ENCODE measurements at places on chromosomes 2 and 18. TPM values are rescaled to one million over a fixed set of nuclear protein-coding genes. Genes with fewer than 3 reads are reported as not detected.

MSTN gene
- not detected for total RNA-seq

DNA sequence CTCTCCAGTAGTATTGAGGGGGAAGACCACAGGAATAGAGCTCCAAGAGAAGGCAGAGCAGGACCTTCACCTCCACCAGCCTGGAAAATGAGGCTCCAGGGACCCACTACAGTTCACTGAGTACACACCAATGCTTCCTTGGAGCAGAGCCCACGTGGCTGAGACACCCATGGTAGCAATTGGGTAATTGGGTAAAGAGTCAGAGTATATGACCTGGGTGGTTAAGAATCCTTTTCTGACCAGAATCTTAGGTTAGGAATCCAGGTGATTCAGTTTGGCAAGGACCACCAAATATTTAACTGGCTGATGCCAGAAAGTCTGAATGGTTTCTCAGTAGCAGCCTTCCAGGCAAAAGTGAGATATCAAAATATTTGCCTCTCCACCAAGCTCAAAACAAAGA, 107.7 kb downstream of the MDH1 start:
- DNase-seq: no peak

GRCh38 chr2:181682026-181682789, 1.9 kb upstream of the NEUROD1 start:
- no peak for DNase-seq

MCM6 gene
- total RNA-seq: 175 TPM

DNA sequence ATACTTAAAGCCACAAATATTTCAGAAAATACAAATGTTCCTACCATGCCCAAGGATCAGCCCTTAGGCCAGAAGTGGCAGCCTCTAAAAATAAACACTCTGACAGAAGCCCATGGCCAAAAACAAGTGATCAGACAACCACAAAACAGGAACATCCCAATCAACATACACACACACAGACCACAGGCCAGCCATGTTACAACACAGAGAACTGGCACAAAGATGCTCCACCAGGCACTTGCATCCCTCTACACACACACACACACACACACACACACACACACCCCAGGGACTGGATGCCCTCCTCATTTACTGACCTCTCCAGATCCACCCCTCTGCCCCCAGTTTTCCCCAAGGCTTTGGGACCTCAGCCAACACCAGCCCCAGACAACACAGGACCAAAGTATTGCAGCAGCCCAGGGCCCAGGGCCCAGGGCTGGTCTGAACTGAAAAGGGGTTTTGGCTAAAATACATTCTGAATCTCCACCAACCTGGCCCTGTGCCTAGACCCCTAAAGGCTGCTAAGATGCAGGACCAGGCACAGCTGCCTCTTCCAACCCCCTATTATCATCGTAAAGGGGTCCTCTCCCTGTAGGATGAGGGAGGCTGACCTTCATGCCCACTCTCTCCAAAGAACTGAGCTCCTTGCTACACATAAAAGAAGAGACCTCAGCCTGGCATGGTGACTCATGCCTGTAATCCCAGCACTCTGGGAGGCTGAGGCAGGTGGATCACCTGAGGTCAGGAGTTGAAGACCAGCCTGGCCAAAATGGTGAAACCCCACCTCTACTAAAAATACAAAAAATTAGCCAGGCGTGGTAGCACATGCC, 151.4 kb downstream of the TNS1 start:
- DNase-seq: no peak

GRCh38 chr2:134320930-134321329, 67.1 kb downstream of the MGAT5 start:
- DNase-seq: no peak

- no peak for DNase-seq
Observed at GRCh38 chr2:234691968-234692955, 195.4 kb upstream of the ARL4C start.

CNPPD1 gene
- total RNA-seq: 66.2 TPM

GRCh38 chr2:70716131-70716743, 51.8 kb downstream of the ADD2 start:
- DNase-seq: no peak

GRCh38 chr18:8212896-8213780, 396.1 kb upstream of the RAB12 start:
- DNase-seq: no peak

GRCh38 chr18:74773171-74773624, 175.5 kb downstream of the ZNF407 start:
- no peak for DNase-seq

- no peak for DNase-seq
Observed at GRCh38 chr2:191845876-191846514, 893 bp downstream of the CAVIN2 start.

DNA sequence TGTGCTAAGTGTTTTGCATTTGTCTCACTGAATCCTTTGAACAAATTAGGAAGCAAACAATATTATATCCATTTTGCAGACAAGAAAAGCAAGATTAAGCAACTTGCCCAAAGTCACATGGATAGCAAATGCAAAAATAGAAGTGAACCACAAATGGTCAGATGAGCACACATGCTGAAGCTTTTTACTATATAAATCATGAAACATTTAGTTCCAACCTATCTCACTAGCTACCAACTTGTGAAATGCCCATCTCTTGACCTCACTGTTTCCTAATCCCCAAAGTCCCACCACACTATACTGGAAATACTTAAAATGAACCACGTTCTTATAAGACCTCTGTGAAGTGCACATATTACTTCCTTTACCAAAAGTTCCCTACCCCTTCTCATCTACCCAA, 380.5 kb downstream of the ERBB4 start:
- no peak for DNase-seq

TTN gene
- total RNA-seq: 0.83 TPM

SEH1L gene
- total RNA-seq: 141 TPM

DNA sequence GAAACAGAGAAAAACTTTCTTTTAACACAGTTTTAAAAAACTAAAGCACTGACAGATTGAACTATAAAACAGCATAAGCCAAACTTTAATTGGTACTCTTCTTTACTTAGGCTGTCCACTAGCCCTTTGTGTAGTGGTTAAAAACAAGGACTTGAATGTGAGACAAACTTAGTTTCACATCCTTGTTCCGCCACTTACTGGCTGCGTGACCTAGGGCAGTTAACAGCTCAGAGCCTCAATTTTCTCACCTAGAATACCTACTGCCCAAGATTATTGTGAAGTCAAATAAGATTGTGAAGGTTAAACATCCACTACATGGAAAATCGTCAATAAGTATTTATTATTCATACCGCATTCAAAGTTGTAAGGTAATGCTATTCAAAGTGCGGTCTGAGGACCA, 2.0 kb downstream of the WDR35 start:
- no peak for DNase-seq

LDAH gene
- 32.1 TPM for total RNA-seq

DNA sequence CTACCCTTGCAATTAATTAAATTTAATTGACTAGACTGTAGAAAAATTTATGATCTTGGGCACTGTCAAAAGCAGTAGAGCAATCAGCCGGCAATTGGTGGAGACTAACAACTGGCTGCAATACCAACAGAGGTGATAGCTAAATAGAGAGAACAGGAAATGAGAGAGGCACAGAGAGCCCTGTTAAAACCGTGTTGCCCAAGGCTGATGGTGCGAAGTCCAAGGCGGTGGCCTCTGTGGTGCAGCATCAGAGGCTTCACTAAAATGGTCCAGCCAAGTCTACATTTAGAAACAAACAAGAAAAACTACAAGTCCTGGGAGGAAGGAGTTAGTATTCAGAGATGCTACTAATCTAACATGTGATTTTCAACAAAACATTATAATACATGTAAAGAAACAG, 115.6 kb downstream of the NETO1 start:
- no peak for DNase-seq

CTIF gene
- 4.2 TPM for total RNA-seq

- DNase-seq: no peak
Observed at GRCh38 chr18:45103319-45104048, 422.8 kb downstream of the SETBP1 start.

DNA sequence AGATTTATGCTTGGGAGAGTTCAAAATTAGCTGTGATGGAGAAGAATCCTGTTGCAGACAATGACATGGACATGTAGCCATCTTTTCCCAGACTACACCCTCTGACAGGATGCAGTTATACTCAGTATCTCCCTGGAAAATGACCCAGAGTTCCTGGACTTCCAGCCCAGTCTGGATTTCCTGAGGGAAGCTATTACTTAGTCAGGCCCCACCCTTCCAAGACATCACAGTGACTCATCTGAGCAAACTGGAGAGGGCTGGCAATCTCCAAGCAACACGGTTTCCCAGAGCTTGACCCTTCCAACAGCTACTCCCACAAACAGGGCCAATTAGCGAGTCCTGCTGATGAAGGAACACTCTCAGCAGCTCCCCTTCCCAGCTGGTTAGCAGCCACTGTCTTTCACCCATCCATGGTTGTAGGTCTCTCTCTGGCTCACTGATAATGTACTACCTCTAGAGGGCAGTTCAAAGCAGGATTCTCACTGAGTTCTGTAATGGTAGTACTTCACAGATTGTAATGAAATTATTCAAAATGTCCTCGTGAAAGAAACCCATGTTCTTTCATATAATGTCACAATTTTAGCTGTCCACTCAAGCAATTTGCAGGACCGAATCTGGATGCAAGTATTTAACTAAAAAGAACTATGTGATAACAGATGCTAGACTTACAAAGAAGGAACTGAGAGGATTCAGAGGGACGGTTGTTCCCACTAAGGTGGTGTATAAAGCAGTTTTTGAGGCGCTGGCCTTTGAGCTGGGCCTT, 110.2 kb downstream of the MDH1 start:
- no peak for DNase-seq

IL36A gene
- not detected for total RNA-seq

GRCh38 chr2:39648580-39648979, 17.1 kb upstream of the TMEM178A start:
- DNase-seq: no peak

GRCh38 chr18:3689986-3690763, 240.2 kb downstream of the TGIF1 start:
- no peak for DNase-seq

- no peak for DNase-seq
Observed at GRCh38 chr2:16172324-16173175, 232.2 kb downstream of the MYCN start.

- DNase-seq: no peak
Observed at GRCh38 chr18:13608791-13609532, 117.4 kb downstream of the FAM210A start.

- no peak for DNase-seq
Observed at GRCh38 chr2:16197504-16198147, 257.3 kb downstream of the MYCN start.

- DNase-seq: no peak
Observed at GRCh38 chr2:168528469-168528868, 72.4 kb downstream of the CERS6 start.

GRCh38 chr2:12797815-12798214, 81.1 kb downstream of the TRIB2 start:
- DNase-seq: no peak

DNA sequence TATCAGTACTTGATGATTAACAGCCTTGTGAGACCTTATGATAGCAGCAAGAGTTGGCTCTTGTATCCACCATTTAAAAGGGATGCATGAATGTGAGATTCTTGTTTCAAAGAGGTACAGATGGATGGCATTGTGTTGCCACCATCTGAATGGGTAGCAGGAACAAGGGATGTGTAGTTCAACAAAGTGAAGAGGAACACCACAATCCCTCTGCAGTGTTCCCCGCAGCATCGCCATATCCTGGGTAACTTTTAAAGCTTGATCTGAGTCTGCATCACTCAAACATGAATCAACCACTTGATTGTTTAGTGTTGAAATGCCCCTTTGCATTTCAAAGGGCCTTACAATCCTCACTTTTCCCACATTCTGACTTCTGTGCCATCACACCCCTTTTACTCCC, 106.7 kb downstream of the SS18 start:
- no peak for DNase-seq

DNA sequence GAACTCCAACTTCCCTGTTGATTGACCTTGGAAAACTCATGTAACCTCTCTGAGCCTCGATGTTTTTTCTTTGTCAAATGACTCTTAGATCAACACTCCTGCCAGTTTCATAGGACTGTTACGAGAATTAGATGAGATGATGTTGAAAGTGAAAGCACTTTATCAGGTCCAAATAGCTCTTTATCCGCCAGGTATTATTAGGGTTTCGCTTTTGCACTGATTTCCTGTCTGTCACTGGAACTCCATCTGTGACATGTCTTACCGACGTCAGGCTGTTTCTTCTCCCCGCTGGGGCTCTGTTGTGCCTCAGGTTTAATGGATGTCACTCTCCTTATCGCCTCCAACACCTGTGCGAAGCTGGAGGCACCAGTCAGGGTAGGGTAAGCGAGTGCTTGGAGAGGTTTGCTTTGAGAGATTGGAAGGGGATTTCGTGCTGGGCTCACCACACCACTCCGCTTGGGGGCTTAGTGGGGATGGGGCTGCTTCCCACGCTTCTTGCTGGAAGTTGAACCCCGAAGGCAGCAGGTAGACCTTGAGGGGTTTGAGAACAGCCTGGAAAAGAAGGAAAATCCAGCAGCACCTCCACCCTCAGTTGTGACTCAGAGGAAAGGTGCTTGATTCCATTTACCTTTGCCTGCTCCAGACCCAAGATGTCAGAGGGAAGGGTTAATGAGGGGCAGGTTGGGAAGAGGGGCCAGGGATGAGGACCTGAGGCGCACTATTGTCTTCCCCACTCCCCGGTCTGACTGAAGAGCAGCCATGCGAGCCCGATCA, 4.3 kb downstream of the GAD1 start:
- DNase-seq: no peak

UGT1A1 gene
- not detected for total RNA-seq

DNA sequence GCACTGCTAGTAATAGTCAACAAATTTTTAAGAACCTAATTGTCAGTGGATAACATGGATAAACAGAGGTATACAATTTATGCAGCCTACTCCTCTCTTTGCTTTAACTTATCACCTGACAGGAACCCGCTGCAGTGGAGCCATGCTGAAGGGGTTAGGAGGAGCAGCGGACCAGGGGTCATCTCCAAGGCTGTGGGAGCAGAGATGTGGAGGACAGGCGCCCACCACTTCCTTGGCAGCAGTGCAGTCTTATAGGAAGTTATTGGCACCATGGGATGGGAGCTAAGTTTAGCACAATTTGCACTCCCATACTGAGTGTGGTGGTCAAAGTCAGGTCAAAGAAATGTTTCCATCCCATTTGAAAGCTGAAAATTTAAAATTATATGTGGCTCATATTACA, 35.6 kb downstream of the HDLBP start:
- DNase-seq: no peak

AOX1 gene
- total RNA-seq: not detected

DNA sequence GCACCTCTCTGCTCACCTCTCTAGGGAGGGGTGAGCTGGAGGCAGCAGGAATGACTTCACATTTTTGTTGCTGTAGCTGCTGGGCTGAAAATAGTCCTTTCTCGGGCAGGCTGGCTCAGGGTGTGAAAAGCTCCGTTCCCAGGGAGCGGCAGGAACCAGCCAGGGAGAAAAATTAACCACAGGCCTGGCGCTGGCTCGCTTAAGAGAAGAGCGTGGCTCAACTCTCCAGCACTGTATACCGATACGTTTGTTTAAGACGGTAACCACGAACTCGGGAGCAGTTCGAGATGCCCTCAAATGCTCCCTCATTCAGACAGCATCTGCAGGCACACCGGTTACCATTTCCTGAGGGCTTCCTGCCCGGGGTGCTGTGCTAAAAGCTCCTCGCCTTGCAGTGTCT, 129.6 kb downstream of the CELF4 start:
- DNase-seq: no peak

- no peak for DNase-seq
Observed at GRCh38 chr2:47520302-47520630, 117.3 kb downstream of the MSH2 start.

Data from CD8-positive, alpha-beta memory T cell (primary cell).